ENCODE measurements at places on chromosomes 6 and 20.

DNA sequence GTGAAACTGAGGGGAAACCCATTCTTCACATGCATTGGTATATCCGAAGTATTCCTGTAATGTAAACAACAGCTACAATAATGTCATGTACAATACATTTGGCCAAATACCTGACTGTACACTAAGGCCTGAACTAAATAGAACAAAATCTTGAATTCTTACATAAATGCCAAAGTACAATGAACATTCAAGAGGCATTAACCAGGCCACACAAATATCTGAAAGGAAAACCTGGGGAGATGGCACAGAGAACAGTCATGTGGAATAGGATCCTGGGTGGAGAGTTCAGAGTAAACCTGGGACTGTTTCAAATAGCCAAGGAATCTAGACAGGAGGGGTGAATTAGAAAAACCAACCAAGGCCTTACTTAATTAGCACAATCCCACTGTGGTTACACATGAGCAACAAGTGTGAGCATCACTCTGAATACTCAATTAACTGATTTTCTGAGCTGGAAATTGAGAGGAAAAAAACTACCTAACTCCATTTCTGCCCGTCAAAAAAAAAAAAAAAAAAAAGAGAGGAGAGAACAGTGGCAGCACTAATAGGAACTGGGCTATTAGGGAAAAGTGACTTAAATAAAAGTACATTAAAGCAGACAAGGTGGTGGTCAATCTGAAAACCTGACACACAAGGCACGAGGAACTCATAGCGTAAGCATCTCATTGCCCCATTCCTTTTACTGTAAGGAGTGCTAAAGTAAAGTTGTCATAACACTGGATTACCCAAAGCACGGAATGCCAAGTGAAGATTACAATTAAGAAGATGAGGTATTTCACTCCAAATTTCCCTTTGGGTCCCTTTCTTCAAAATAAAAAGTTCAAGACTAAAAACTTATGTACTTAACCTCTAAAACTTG lies 10.9 kb downstream of the SNX5 start:
- DNase-seq, result no peak

GRCh38 chr20:20668639-20669038 lies 43.8 kb downstream of the RALGAPA2 start:
- no peak for DNase-seq

- no peak for DNase-seq
These were observed 64.1 kb downstream of the NRN1 start for GRCh38 chr6:5942591-5942990.

- DNase-seq, result no peak
These were observed 12.6 kb downstream of the ACSS1 start for GRCh38 chr20:25045343-25045712.

DNA sequence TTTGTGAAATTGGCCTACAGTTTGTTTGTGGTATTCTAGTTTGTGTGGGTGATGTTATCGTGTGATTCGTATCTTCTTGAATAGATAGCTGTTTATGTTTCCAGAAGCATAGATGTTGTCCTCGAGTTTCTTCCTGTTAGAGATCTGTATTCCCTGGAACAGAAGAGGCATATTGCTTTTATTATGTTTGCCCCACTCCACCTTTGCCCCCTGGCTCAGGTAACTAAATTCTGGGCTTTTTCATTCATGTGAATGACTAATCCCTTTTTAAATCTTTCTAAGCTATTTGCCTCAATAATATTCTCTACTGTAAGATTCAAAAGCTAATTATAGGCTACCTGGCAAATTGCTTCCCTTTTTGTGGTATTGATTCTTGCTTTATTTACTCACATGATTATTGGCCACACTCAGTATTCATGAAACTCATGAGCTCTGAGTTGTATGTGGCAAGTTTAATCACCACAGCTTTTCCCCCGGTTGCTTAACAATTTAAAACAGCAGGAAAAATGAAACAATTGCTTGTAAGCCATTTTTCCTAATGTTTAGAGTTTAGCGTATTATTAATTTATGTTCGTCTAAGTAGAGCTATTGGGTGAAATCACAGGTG lies 12.6 kb downstream of the RNF217 start:
- no peak for DNase-seq

DNA sequence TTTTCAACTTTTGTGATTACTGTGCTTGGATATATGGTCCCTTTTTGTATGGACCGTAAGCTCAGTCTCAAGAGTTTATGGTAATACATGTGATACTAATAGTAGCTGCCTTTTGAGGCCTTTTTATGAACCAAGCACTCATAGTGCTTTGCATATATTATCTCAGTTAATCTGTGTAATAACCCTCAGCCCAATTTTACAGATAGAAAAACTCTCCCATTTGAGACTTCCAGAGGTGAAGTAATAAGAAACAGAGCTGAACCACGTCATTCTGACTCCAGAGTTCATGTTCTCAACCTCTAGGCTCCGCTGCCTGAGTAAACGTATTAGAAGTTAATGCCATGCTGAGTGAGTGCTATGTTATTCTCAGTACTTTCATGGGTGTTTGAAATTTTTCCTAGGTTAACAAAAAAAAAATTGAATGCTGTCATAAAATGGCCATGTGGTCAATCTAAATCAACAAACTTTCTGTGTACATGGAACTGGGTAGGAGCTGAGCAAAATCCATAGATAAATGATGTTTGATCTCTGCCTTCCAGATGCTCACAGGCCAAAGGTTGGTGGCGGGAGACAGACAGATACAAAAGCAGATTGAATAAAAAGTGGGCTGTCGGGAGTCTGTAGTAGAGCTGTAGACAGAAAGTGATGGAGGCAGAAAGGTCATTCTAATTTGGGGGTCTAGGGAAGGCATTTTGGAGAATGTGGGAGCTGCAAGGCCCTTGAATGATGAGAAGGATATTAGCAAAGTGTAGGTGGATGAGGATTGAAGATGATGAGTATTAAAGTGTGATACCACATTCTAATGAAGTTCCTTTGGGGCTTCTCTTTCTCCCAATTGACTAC lies 22.6 kb upstream of the ELOVL2 start:
- DNase-seq, result no peak

GRCh38 chr6:6811128-6812009 lies 222.8 kb downstream of the LY86 start:
- no peak for DNase-seq

- no peak for DNase-seq
These were observed 628.2 kb downstream of the CDH26 start for GRCh38 chr20:60586269-60587050.

- DNase-seq, result no peak
These were observed 212.7 kb downstream of the PACRG start for GRCh38 chr6:162940426-162940825.

GRCh38 chr6:85977661-85978060 lies 335.0 kb upstream of the SYNCRIP start:
- DNase-seq, result no peak

DNA sequence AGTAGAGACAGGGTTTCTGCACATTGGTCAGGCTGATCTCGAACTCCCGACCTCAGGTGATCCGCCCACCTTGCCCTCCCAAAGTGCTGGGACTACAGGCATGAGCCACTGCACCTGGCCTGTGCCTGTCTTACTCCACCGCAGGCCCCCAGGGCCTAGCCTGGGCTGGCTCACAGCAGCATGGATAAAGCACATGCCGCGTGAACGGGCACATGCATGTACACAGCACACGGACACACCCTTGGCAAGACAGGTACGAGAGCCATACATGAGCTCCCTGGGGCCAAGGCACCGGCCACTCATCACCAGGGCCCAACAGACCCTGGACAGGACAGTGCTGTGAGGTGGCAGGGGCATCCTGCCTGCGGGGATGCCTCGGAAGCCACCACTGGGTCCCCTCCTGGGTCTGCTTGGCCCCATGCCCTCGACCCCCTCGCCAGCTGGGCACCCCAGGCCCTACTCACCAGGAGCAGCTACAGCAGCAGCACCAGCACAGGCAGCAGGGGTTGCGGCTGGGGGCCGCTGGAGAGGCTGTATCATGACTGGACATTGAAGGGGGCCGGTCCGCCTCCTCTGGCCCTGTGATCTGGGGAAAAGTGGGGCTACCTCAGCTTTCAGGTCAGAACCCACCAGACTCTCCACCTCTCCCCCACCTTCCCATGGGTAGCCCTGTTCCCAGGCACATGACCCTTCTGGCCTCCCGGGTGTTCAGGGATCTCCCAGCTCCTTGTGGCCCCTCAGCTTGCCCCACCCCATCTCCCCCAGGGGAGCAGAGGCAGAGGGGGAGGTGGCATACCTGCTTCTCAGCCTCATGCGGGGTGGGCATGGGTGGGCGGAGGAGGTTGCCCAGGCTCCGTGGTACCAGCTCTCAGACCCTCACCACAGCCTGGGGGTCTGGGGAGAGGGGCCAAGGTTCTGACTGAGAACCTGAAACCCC lies 3.0 kb downstream of the RGS19 start:
- no peak for DNase-seq

- no peak for DNase-seq
These were observed 7.3 kb downstream of the PTGIS start for GRCh38 chr20:49560646-49561045.

DNA sequence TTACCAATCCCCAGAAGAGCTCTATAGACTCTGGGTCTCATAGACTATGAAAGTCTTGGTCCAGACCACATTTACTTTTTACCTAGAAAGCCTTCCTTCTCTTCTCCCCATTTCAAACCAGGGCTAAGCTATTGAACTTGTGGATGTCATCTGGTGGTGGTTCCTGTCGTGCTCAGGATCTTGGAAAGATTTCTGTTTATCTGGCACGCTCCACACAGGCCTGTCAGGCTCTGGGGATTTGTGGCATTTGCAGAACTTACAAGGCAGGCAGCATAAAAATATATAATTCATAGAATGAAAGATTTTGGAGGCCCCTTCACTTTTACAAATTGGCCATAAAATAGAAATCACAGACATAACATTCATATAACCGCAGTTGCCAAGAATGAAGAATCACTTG lies 188.1 kb downstream of the UST start:
- no peak for DNase-seq

GRCh38 chr6:79469376-79470246 lies 67.6 kb downstream of the LCA5 start:
- no peak for DNase-seq

DNA sequence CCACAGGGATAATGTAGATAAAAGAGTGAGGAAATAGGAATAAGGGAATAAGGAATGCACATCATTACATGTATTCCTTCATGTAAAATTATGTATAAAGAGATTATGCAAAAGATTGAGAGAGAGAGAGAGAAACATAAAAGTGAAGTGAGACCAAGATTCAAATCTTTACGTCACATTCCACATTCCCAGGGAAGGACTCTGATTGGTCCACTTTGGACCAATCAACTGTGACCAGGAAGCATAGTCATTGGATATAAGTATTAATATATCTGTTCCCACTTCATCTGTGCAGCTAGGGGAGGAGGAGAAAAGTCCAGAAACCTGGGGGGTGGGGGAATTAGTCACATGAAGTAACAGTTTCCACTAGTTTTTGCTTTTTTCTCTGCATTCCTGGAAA lies 66.4 kb downstream of the SLC2A10 start:
- DNase-seq, result no peak

DNA sequence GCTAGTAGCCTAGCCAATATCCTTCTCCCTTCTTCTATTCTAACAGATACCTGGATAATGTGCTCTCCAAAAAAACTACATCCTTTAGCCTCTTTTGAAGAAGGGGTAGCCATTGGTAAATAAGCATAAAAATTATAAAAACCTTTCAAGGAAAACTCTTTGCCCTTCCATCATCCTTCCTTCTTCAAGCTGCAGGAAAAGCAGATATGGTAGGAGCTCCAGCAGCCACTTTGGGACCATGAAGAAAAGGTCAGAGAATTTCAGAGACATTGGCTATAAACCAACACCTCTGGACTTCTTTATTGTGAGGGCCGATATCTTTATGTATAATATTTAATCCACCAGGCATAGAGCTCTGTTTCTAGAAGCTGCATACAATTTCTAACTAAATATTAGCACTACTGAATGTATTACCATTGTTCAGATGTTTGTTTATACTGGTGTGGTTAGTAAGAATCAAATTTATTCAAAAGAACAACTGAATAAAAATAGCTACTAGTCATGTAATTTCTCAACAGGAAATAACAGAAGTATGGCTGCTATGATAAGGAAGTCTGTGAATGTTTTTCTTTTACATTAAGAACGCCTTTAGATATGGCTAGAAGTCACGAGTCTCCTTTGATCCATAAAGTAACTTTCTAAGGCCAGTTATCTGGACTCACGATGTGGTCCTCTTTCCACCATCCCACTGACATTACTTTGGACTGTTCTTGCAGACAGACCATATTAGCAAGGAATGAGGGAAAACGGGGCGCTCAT lies 32.2 kb downstream of the MYLK4 start:
- DNase-seq, result no peak

DNA sequence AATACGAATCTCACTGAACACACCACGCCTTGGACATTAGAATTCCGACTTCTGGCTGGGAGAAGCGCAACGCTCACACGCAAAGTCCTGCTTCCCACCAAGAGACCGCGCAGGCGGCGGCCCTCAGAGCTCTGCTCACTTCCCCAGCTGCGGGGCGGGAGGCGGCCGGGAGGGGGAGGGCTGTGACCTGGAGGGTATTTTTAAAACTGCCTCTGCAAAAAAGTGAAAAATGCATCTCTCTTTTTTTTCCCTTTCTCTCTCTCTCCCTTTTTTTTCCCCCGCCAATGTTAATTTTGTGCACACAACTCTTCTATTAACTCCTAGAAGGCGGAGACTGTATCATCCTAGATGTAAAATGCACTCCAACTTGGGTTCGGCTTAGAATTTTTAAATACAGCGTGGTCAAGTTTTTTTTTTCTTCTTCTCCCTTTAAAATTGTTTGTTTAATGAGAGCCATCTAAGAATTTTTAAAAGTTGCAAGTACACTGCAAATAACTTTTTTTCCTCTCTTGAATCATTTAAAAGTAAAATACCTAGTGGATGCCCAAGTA lies 66.4 kb downstream of the STX11 start:
- DNase-seq, result no peak

GRCh38 chr6:91141346-91141745 lies 554.5 kb upstream of the MAP3K7 start:
- no peak for DNase-seq

- no peak for DNase-seq
These were observed 82.1 kb downstream of the PTPRA start for GRCh38 chr20:2955257-2955970.

GRCh38 chr6:144613859-144614258 lies 328.7 kb downstream of the UTRN start:
- no peak for DNase-seq

Measured in stimulated activated CD4-positive, alpha-beta T cell treated with anti-CD3 and anti-CD28 coated beads, Interleukin-15, amount 100 ng/mL, for 48 hours (primary cell).